ENCODE measurements at places on chromosomes 6 and 20.
A peak's percentile ranks its signal among the peaks of the same experiment; 100 is the strongest.

DNA sequence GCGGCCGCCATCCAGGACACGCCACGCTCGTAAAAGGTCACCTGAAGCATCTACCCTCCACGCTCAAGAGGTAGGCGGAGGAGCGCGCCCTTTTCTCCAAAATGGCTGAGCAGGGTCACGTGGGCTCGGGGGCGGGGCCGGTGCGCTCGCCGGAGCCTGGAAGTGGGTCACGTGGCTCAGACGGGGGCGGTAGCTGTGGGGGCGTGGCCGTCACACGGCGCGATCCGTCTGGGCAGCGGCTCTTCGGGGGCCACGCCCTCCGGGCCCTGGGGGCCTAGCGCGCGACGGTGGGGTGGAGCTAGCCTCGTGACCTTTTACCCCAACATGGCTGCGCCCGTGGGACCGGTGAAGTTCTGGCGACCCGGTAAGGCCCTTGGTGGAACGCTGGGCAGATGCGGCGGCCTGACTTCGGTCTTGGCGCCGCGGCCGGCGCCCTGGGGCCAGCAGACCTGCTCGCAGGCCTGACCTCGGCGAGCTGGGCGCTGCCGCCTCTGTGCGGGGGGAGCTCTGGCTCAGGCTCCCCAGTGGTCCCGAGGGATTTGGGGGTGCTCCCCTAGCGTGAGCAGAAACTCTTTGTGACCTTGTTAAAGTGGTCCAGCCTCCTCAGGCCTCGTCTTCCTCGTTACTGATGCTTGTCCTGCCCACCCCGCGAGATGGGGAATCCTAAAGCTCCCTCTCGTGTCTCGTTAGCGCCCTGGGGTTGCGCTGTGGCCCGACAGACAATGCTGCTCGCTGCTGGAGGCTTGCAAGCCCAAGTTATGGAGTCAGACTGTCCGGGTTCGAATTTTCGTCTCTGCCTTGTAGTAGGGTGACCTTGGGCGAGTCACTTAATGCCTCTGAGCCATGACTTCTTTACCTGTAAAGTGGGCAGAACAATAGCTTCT is at the start of gene DHX35:
Gene DHX35, plus strand, starts transcription at position 301 of the 884 bp plus-strand sequence. Its CDS starts 24 bp downstream, at position 325.
- peak within 1 kb of the TSS; percentile 98 for H3K27ac ChIP-seq
- peaks cover 7% of the 10 kb centered on the region for H3K36me3 ChIP-seq
- H3K27me3 ChIP-seq: no peaks in the 10 kb centered on the region
- peak; percentile 99 for DNase-seq
- peaks cover 32% of the 10 kb centered on the region for H3K4me1 ChIP-seq

- H3K4me1 ChIP-seq: no peaks in the 10 kb centered on the region
- no peak overlapping the region for H3K27ac ChIP-seq
- no peaks in the 10 kb centered on the region for H3K36me3 ChIP-seq
These were observed 86.1 kb upstream of the EYA2 start for GRCh38 chr20:46808565-46808964.

DNA sequence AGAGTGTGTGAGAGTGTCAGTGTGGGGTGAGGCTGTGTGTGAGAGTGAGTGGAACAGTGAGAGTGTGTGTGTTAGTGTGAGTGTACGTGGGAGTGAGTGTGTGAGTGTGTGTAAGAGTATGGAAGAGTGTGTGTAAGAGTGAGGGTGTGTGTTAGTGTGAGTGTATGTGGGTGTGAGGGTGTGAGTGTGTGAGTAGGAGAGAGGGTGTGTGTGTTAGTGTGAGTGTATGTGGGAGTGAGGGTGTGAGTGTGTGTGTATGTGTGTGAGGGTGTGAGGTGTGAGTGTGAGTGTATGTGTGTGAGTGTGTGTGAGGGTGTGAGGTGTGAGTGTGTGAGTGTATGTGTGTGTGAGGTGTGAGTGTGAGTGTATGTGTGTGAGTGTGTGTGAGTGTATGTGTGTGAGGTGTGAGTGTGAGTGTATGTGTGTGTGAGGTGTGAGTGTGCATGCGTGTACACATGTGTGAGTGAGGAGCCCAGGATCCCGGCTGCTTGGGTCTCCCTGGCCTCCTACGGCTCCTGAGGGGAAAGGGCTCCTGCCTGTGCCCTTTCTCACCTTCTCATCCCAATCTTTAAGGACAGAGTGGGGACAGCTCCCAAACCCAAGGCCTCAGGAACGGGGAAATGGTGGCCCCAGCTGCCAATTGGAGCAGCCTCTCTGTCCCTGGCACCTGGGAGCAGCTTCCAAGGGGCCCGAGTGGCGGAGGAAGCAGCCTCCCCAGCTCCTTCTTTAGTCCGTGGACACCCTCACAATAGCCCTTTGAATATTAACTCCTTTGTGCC is 100.2 kb downstream of the PSMB1 start:
- H3K27ac ChIP-seq: no peak overlapping the region
- no peak overlapping the region for H3K4me3 ChIP-seq

DNA sequence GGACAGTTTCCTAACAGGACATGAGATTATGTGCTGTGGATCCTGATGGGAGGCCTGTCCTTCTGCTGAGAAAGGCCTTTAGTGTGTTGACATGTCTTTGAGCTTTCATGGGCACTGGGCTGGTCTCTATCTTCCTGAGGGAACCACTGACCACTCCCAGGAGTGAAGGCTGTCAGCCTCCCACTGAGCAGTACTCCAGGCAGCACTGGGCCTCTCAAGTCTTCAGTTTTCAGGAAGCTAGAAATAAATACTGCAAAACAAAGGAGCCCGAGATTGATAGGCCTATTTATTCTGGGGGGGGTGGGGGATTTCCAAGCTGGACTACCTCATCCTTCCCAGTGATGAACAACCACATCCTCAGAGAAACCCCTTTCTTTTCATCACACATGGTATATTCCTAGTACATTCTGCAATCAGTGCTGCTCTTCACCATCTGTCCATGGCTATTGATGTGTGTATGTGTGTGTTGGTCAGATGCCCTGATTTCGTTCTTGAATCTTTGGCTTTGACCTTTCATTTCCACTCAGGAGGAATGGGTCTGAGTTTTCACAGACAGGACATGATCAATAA is 180.9 kb upstream of the SPTLC3 start:
- H3K27ac ChIP-seq: no peak overlapping the region
- no peaks in the 10 kb centered on the region for H3K4me1 ChIP-seq
- no peaks in the 10 kb centered on the region for H3K27me3 ChIP-seq
- DNase-seq: no peak

Data from activated naive CD4-positive, alpha-beta T cell treated with anti-CD3 and anti-CD28 coated beads for 36 hours (primary cell).